ENCODE measurements at places on chromosomes 6 and 20.

DNA sequence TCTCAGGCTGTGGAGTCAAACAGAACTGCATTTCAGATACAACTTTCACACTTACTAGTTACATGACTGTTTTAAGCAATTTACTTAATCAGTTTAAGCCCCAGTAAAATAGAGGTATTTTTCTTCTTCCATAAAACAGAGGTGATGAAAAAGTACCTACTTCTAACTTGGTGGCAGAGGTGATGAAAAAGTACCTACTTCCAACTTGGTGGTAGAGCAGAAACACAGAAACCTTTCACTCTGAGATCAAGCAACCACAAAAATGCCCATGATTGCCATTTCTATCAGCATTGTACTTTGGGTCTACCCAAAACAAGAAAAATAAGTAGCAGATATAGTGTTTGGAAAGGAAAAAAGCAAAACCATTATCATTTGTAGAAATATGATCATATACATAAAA is 148.7 kb downstream of the OPRM1 start:
- DNase-seq, result no peak

DNA sequence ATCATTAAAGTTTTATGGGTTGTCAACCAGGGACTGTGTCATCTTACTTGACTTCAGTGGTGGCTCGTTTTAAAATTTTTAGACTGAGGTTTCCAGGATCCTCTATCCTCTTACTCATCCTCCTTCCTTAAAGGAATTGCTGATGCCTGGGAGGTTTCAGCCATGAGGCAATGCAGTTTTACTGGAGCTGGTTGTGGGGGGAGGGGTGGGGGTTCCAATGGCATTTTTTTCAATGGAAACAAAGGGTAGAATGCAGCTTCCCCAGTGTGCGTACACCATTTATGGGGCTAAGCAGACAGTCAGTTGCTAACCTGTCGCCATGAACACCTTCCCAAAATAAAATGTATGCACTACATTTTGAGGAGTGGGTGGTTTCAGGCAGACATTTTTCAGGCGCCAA is 88.0 kb downstream of the METTL24 start:
- no peak for DNase-seq

DNA sequence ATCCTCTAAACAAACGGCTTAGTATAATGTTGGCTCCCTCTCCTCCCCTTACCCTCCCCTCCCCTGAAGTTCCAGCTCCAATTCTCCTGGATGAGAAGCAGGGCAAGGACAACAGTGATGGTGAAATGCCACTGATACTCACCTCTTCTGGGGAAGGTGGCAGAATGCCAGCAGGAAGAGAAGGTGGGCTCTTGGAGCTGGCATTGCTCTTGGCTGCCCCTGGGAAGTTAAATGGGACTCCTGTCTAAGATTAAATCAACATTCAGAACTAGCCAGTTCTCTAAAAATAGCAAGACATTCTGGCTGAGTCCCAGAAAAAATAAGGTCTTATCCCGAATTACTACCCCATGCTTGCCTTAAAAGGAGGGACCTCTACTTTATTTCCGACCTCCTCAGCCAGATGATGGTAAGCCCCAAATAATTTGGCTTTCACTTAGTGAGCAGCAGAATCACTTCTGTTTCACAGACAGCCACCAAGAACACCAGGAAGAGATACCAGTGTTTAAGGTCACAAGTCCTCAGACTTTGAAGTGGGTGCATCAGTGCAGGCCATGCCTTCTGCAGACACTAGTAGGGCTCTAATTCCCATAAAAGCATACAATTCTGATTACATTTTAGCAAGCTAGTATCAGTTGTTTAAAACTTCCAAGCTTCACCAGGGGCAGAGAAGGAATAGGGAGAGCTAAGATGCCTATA is 46.0 kb upstream of the IL17A start:
- no peak for DNase-seq

- DNase-seq, result no peak
Observed at GRCh38 chr6:131868836-131869235, 61.0 kb downstream of the ENPP1 start.

DNA sequence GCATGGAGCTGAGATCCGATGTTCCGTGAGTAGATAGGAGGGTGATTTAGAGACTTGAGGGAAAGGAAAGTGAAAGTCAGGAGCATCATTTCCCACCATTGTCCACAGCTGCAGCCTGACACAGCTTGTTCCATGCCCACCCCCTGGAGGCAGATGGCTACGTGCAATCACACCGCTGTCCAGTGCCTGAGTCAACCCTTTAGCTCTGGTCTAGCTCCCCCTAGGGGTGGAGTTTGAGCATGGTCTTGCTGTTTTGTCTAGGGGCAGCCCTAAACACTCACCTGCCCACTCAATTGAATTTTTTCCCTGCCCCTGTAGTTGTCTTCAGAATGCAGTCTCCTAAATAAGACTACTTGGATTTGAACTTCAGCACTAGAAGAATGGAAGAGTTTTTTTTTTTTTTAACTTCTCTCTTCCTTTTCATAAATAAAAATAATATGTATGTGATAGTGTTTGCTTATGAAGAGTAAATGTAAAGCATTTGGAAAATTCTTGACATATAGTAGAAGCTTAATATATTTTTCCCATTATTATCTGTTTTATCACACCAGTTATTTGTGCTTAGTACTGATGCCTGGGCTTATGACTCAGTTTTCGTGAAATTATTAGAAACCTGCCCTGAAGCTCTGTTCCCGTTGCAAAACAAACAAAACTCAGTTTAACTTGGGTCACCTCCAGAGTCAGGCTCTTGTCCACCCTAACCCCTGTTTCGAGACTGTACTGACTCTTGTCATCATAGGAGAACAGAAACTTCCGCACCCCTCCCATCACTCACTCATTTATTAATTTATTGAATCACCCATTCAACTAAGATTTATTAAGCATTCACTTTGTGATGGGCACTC is 814.8 kb downstream of the MAFB start:
- peak; percentile 85 for DNase-seq

DNA sequence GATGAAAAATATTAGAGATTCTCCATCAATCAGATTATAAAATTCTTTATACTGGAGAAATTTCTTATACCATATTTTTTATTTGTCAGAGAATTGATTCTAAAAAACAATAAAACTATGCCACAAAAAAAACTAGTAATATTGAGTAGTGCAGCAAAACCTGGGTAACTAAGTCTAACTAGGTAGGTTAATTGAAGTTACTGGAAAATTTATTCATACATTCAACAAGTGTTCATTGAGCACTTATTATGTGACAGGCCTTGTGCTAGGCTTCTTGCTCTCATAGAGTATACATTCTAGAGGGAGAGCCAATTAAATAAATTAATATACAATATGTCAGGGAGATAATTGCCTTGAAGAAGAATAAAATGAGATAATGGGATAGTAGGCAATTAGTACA is 189.4 kb downstream of the EYA4 start:
- no peak for DNase-seq

DNA sequence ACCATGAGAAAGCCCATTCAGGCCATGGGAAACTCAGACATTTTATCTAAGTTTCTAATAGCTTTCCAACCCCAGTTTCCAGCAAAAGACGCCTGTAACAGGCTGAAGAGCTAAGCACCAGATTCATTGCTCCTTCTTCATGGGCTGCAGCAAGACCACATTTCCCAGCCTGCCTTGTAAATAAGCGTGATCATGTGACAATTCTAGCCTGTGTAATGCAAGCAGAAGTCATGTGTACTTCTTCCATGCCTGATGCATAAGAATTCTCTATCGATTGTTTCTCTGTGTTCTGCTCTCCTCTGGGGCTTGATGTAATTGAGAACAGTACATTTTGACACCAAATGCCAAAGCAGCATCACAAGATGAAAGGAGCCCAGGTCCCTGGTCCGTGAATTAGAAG is 6.8 kb downstream of the PCSK2 start:
- DNase-seq, result no peak

- no peak for DNase-seq
Observed at GRCh38 chr20:5776077-5776476, 25.9 kb downstream of the SHLD1 start.

- DNase-seq, result no peak
Observed at GRCh38 chr6:160929361-160929760, 62.2 kb upstream of the MAP3K4 start.

DNA sequence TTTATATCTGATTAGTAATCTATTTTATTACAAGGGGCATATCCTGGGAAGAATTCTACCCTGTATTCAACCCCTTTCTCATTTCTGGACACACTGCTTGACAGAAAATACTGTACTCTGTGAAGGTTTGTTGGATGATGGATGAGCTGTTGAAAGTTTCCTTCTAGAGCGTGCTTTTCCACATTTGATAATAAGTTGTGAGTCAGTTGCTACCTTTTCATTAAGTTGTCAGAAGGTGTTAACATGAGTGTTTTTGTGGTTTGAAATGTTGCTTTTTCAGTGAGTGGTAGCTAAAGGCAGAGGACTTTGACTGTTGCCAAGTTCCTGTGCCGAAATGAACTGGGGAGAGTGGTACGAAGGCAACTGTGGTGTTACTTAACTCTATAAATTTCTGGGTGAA is 3.9 kb upstream of the ECI2 start:
- DNase-seq, result no peak

DNA sequence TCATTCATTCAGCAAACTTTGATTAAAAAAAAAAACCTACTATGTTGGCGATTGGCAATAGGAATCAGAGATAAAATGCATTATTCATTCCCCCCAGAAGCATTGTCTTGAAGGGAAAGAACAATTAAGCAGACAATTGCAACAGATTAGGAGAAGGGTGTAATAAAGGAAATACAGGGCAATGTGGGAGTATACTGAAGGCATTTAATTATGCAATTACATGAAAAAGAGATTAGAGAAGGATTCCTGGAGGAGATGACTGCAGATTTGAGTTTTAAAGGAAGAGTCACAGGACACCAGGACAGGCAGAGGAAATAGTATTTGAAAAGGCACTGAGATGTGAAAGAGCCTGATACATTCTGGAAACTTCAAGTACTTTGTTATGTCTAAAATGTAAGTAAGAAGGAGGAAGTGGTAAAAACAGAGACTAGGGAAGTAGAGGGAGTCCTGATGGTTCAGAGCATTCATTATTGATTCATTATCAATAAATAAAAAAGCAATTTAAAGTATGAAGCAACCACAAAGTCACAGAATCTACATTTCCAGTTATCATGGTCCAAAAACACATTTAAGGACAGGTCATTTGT is 43.7 kb downstream of the THEMIS start:
- DNase-seq, result no peak

DNA sequence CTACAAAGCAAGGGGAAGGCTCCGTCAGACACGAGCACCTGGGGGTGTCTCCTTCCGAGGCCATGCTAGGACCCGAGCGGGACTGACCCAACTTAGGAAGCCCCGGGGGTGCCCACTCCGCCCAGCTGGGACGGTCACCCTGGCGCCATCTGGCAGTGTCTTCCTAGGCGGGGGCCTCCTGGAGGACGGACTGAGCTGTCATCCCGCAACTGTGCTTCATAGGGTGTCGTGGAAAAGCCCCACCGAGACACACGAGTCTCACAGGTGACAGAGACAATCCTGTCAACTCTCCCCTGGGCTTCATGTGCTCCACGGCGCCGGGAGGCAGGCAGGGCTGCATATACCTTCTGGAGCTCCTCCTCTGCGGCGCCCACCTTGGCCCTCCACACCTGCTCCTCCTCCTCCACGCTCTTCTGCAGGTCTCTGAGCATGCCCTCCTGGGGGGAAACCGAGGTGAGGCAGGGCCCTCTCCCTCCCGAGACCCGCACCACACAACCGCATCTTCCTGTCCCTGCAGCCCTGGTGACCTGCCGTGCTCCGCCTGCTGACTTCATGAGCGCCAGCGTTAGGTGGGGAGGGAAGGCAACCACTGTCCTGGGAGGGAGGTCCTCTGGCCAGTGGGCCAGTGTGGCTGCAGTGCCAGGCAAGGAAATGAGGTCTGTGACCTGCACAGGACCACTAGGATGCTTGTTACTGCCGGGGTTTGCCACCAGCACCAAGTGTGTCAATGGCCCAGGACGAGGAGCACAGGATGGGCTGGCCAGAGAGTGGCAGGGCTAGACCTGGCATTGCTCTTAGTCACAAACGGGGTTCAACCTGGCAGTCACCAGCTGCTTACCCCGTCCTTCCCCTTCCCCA is 50.7 kb downstream of the DSTN start:
- peak; percentile 77 for DNase-seq

GRCh38 chr6:117938311-117938995 is 31.4 kb downstream of the SLC35F1 start:
- no peak for DNase-seq

DNA sequence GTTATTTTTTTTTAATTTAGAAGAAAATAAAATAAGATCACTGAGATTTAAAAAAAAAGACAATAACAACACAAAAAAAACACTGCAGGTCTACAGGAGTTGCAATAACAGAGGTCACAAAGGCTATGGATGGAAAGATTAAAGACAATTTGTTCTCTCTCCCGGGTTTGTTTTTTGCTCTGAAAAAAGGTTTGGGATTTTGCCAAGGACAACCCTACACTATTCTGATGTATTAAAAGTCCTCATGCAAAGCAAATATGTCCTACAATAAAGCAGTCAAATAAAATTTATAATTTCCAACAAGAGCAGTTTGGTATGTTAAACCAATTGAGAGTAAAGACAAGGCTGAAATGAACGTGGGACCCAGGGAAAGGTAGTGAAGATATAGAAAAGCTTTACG is 55.6 kb downstream of the PTPRK start:
- no peak for DNase-seq

DNA sequence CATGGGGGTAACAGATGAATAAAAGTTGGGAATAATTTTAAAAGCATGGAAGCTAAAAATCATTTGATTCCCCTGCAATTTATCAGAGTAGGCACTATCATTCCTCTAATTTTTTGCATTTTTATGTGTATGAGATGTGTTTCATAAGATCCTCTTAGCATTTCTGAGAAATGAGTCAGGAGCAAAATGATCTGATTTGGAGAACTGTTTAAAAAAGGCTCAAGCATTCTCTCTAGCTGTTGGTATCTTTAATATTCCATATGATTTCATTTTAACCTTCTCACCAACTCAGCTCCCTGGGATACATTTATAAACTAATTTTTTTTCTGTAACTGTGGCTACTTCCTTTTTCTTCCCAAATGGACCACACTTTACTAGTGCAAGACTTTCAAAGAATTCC is 60.9 kb downstream of the MCHR2 start:
- DNase-seq, result no peak

DNA sequence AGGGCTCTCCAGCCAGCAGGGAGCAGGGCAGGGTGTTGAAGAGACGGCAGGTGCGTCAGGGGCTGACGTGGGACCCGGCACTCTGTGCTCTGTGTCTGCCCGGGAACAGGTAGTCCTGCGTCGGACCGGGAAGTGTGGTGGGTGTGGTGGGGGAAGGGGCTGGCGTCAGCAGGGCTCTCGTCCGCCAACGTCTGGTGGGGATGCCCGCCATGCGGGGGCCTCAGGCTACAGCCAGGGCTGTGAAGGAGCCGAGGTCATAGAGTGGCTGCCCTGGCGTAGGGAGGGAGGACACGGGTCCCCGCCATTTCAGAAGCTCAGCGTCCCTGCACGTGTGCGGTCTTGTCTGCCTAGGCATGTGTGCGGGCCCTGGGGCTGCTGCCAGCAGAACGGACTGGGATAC is 25.3 kb downstream of the DNAJC5 start:
- DNase-seq, result no peak
